ENCODE measurements at places on chromosomes 7 and 10.

GRCh38 chr10:15254808-15255648, 86.5 kb upstream of the NMT2 start:
- DNase-seq: no peak

- no peak for DNase-seq
These were observed 144.5 kb upstream of the TMEM72 start for GRCh38 chr10:44766631-44767030.

DNA sequence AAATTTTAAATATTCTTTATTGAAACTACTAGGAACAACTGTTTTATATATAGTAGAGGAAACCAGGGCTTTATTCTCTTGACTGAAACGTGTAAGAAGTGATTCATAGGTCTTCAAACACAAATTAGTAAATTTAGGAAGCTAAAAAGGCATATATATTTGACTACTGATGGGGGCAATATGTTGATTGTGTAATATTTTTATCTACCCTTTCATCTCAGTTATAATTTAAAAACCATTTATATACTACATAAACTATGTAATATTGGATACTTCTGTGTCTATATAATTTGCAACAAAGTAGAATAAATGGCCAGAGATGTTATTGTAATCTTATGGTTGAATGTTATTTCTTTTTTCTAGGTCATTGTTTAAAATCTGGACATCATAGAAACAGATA, 269.3 kb upstream of the KAT6B start:
- no peak for DNase-seq

DNA sequence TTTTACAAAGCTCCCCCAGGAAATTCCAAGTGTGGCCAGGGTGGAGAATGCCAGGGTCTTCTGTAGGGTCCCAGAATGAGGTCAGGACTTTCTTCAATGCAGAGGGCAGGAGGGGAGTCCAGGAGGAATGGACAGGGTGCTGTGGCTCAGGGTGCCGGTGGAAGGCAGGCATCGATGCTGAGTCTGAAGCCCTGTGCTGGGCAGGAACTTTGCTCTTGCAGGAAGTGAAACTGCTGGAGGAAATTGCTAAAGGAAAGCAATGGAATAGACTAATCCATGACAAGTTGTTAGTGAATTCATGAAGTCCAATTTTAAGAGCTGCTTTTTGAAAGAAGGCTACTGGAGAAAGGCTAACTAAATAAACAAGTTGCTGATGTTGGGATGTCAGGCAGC, 14.8 kb downstream of the PTPRE start:
- DNase-seq: no peak

GRCh38 chr10:77357611-77358310, 279.8 kb downstream of the KCNMA1 start:
- DNase-seq: peak; percentile 34

DNA sequence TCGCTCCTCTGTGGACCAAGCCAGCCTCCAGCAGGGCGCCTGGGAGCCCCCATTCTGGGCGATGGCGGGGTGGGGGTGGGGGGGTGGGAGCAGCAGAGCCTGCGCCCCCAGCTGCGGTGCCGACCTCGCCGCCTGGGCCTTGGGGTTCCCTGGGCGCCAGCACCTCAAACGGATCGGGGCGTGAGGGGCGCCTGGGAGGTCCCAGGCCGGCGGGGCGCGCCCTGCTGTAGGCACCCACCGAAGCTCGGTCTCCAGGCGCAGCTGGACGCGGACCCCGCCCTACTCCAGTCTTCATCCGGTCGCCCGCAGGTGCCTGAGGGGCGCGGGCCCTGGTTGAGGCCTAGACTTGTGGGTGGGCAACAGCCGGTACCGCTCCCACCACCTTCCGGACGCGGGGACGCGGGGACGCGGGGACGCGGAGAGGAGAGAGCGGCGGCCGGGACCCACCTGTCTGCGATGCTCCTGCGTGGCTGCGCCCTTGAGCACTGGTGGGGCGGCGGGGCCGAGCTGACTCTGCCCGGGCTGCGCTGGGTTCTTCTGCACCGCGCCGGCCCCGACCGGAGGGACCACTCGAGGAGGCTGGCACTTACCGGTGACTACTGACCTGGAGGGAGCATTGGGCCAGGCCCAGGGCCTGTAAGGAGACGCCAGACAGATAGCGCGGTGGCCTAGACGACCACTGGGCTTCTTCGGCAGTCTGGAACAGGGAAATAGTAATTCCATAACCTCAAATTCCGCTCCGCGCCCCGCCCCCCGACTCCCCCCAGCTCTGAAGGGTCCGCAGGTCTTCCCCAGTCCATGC, 5.5 kb upstream of the KCP start:
- DNase-seq: no peak

DNA sequence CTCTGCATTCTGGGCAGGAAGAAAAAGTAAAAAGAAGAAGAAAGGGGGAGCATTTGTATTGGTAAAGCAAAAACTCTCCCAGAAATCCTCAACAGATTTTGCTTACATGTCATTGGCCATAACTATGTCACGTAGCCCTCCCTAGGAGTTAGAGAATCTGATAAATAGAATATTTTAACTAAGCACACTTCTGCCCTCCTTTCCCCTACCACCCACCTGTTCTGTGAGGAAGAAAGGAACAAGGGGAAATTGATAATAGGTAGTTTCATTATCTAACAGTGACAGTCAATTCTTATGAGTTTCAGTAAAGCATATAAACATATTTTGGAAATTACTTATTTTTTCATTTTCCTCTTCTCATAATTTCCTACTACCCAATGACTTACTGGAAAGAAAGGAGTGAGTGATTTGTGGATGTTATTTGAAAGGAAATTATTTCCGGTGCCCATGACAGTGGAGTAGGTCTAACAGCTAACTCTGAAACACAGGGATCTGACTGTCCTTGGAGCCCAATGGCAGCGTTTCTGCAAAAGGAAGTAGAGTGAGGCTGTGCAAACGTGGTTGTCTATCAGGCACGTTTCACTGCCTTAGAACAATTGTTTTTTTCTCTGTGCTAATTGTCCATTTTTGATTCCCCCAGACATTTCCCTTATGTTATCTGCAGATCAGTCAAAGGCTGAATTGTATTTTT, 128.6 kb upstream of the MDFIC start:
- no peak for DNase-seq

DNA sequence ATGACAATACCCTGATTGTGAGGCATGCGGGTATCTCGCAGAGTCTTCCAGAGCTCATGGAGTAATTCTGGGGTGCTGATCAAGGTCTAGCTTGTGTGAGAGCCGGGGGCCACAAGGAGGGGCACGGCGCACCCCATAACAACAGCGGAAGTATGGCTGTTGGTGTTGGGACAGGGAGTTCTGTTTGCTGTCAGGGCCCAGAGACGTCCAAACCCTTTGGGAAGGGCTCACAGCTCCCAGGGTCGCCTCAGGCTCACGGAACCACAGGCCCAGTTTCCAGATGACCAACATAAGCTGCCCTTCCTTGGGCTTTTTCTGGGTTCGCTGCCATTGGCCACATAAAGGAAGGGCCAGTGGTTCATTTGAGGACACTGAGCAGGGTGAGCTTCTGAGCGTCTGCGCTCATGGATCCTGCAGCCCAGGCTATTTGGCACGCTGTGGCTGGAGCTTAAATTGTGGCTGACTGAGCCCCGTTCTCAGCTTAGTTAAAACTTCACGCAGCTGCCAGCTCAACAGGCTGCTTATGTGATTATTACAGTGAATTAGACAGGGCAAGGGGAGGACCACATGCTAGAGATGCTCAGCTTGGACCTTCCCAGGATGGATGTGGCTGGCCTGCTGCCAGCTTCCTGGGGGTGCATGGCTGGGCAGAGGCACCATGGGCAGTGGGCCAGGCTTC, 92.3 kb downstream of the DNAJB6 start:
- no peak for DNase-seq

DNA sequence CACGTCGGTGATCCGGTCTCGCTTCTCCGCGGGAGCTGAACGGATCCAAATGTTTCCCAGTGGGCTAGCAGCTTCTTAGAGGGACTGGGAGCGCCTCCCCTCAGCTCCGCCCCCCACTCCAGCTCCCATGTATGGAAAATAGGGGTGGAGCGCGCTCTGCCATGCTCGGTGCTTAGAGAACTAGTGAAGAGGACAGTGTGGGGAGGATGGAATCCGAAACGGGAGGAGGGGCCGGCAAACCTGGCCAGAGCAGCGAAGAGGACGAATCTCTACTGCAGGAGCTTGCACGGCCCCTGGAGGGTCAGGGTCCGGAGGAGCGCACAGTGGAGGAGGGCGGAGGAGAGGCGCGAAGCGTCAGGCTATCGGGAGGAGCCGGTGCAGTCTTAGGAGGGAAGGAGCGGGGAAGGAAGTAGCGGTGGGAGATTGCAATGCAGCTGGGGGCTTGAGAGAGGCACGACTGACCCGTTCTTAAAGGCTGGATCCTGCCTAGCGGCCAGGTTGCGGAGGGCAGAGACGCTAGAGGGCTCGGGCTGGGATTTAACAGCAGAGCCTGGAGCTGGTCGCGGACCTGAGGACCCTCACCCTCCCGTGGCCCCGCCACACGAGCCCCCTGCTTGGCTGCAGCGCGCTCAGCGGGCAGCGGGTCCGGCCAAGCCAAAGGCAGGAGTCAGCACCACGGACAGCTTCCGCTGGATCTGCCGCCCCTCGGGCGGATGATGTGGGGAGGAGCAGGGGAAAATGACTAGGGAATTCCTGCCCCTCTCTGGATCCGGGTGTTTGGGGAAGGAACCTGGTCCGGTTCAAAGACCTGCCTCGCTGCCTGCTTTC, at the start of gene PRLHR:
TSS of gene PRLHR (minus strand) at position 51 of the 828 bp plus-strand sequence. CDS start 404 bp downstream, outside the sequence.
- no peak for DNase-seq

- no peak for DNase-seq
These were observed 111.2 kb upstream of the KIAA1217 start for GRCh38 chr10:24097751-24098207.

DNA sequence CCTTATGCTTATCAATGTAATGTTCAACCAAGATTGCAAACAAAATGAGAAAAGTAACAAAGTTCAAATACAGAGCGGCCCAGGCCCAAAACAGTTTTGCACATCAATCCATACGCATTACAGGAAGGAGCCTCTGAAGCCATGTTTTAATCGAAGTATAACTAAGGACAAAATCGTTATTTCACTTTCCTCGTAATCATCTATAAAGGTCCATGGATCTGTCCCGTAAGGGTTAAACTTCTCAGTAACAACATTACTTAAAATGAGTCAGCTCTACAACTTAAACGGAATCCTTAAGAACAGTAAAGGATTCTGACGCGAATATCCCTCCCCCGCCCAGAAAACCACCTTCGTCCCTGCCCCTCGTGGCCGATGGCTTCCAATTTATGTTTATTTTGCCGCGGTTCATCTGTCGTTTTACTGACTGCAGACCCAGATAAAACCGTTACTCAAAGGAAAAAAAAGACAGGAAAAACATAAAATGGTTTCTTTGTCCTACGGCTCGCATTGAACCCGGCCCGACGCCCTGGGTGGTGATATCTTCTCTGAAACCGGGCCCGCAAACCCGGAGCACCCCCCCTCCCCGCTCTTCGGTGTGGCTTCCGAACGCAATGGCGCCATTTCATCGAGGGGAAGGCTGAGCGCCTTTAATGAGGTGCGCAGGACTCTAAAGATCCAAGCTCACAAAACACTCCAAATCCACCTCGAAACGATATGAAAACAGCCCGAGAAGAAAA, 1.1 kb downstream of the HNRNPA2B1 start:
- DNase-seq: no peak

DNA sequence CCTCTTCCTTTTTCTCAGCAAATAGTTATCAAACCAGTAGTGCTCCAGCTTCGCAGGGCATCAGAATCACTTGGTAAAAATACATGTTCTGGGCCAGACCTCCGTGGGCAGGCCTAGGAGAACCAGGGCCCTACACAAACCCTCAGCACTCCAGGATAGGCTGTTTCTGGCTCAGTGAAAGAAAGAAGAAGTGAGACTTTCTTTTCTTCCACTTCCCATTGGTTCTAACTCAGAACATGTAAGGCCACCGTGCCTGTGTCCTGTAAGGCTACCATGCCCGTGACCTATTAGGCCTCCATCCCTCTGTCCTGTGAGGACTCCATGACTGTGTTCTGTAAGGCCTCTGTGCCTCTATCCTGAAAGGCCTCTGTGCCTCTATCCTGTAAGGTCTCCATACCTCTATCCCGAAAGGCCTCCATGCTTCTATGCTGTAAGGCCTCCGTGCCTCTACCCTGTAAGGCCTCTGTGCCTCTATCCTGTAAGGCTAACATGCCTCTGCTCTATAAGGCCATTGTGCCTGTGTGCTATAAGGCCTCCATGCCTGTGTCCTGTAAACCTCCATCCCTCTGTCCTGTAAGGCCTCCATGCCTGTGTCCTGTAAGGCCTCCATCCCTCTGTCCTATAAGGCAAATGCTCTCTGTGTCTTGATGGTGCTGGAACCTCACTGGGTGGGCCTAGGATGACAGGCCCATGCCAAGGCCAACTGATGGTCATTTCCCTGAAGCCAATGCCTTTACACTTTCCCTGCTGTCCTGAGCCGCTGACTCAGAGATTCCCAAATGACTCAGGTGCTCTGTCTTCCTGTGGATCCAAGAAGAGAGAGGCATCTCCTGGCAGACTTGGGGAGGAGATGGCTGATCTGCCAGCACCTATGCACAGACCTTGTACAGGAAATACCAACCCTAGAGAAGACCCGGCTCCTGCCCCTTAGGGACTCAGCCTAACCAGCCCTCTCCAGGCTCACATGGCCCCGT, 96.6 kb upstream of the CACUL1 start:
- DNase-seq: no peak

DNA sequence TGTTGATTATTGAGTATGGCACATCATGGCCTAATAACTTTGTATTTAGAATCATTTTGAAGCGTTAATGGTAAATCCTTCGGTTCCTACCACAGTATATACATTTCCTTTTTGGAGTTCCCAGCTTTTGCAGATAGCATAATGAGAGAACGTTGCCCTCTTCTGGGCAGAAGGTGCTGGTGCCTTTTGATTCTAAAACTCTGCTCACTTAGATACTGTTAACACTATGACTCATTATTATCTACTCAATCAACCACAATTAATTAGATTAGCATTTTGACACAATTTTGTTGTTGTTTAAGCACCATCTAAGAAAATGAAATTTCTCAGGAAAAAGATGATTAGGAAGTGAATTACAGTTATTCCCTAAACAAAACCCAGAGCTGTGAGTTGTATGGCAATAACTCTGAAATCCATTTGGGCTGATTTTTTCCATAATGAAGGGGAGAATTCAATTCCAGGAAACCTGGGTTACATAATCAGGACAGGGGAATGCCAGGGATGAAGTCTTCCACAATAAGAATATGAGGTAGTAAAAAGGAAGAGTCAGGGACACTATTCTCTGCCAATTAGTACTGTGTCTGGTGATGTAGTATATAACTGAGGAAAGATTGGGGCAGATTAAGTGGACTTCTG, 11.5 kb upstream of the DLD start:
- DNase-seq: peak; percentile 14

GRCh38 chr7:40380111-40380510, 245.3 kb downstream of the SUGCT start:
- no peak for DNase-seq

GRCh38 chr10:72353965-72354355, 759 bp downstream of the DNAJB12 start:
- DNase-seq: no peak

GRCh38 chr10:12583891-12584595, 234.7 kb downstream of the CAMK1D start:
- no peak for DNase-seq

GRCh38 chr10:102652170-102652916, 8.1 kb downstream of the TRIM8 start:
- no peak for DNase-seq

GRCh38 chr10:68053553-68053952, 21.5 kb downstream of the HERC4 start:
- no peak for DNase-seq
